Sigmoid colon (tissue), 7 donors: ENCODE measurements at places on chromosomes 5 and 9. TPM values are rescaled to one million over a fixed set of nuclear protein-coding genes. Genes with fewer than 3 reads are reported as not detected.

DNA sequence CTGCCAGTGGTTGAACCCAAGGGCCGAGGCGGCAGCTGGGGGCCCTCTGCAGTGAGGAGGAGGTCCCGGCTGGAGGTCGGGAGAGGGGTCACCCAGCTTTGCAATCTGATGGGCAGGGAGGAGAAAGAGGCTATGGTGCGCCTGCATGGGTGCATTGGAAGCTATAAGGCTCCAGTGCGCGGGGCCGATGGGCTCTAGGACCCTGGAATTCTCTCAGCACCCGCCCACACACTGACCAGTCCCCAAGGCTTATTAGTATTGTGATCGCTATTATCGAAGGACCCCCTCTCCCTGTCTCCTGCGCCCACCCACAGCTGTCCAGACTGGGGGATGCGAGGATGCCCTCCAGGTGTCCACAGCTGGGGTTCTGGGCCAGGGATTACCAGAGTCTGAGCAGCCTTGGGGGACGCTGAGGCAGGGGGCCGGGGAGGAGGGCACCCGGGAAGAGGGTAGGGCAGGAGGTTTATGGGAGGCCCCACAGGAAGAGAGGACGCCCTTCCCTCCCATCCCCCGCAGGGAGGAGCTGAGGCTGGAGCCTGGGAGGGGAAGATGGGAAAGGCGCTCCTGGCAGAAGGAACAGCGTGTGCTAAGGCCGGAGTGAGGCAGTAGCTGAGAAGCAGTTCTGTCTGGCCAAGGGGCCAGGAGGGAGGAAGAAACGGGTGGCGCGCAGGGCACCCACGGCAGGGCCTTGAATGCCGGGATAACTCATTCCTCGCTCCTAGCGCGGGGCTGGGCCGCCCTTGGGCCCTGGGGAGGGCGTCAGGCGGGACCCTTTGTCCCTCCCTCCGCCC, 24.2 kb downstream of the C9orf50 start:
- DNase-seq = peak; percentile 92
- peak overlapping the region; percentile 86 for H3K27ac ChIP-seq
- H3K4me1 ChIP-seq = peaks cover 21% of the 10 kb centered on the region

DNA sequence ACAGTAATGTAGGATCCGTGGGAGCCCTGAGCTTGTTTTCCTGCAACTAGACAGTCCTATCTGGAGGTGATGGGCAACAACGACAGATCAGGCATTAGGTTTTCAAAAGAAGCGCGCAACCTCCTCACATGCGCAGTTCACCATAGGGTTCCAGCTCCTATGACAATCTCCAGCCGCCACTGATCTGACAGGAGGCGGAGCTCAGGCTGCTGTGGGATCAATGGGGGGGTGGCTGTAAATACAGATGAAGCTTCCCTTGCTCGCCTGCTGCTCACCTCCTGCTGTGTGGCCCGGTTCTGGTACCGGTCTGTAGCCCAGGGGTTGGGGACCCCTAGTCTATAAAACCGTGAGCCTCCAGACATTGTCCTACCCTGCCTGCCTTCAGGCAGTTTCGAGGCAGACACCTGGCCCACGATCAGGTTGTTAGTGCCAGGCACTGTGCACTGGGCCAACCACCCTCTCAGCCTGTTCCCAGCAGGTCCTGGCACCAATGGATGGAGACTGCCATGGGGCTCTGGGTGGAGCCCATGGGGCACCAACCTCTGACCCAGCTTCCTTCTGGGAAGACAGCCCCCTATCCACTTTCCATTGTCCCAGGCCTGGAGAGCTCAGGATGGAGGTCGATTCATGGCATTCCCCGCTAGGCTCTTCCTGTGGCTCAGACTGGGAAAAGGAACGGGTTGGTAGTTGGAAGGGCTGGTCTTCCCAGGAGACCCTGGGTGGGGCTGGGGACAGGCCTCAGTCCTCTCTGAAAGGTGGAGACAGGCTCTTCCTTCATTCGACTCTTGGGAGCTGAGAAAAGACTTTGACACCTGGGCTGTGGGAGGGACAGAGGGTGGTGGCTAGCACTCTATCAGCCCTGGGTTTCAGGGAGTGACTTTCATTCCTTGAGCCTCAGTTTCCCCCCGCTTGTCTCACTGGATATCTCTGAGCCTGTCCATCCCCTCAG, 1.7 kb downstream of the ENDOG start:
- peak overlapping the region; percentile 60 for H3K4me3 ChIP-seq
- peak; percentile 91 for DNase-seq
- peak overlapping the region; percentile 84 for H3K27ac ChIP-seq
- peaks cover 20% of the 10 kb centered on the region for H3K4me1 ChIP-seq
- H3K27me3 ChIP-seq = no peaks in the 10 kb centered on the region

DNA sequence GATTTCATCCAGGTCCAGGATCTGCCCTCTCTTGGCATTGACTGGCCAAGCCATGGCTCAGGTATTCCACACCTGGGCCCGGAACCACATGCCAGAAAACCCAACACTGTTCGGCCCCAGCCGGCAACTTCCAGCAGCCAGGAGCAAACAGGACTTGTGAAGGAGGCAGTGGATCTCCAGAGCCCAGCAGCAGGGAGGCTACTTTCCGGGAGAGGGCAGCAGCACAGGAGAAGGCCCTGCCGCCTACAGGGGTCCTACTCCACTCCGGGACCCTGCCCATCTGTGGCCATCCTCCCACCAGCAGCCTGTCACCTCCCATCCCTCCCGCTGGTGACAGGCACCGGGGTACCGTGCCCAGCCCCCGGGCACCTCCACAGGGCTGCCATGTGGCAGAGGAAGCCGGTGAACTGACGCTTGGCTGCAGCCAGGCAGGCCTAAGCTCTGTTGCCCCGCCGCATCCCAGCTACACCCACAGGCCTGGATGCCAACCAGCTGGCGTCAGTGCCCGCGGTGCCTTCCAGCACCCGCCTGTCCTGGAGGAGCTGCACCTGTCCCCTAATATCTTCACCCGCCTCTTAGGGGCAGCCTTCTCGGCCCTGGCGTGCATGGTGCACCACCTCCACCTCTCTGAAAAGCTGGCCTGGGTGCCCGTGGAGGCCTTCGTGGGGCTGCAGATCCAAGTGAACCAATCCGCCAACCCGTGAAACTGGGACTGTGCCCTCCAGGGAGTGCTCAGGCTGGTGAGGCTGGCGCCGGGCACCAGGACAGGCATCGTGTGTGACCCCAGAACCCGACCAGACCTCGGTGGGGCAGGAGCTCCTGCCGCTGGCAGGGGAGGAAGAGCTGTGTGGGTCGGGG, 18.9 kb upstream of the SLC30A5 start:
- no peak overlapping the region for H3K27ac ChIP-seq
- H3K4me3 ChIP-seq = no peak overlapping the region
- H3K4me1 ChIP-seq = no peaks in the 10 kb centered on the region
- DNase-seq = no peak

- no peak overlapping the region for H3K4me3 ChIP-seq
- no peaks in the 10 kb centered on the region for H3K4me1 ChIP-seq
- no peaks in the 10 kb centered on the region for H3K27me3 ChIP-seq
- DNase-seq = no peak
These were observed 13.3 kb upstream of the UBE2QL1 start for GRCh38 chr5:6435356-6435755.

DNA sequence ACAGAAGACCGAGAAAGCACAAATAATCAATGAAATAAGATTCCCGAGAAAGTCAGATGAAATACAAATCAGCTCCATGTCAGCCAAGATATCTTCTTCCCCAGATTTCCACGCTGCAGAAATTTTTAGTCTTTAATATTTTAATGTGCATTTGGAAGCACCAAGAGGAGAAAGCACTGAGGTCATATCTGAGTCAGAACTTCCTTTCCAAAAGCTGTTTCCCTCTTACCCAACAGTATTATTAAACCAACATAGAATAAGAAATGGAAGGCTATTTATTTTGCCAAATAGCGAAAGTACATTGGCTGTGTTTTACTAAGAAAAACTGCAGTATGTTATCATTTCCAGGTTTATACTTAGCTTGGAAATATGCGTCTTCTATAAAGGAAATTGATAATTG, 772.1 kb upstream of the CDH9 start:
- H3K4me1 ChIP-seq = no peaks in the 10 kb centered on the region
- no peak for DNase-seq
- no peak overlapping the region for H3K27ac ChIP-seq
- no peak overlapping the region for H3K4me3 ChIP-seq

- H3K27me3 ChIP-seq = no peaks in the 10 kb centered on the region
- H3K4me1 ChIP-seq = peaks cover 31% of the 10 kb centered on the region
- H3K27ac ChIP-seq = peak overlapping the region; percentile 28
- no peaks in the 10 kb centered on the region for H3K36me3 ChIP-seq
- no peak overlapping the region for H3K4me3 ChIP-seq
These were observed 271.5 kb downstream of the NR3C1 start for GRCh38 chr5:143131972-143132371.

GRCh38 chr9:22206833-22207232, 197.7 kb upstream of the CDKN2B start:
- no peak for DNase-seq
- no peaks in the 10 kb centered on the region for H3K27me3 ChIP-seq
- H3K27ac ChIP-seq = no peak overlapping the region

- H3K4me3 ChIP-seq = no peak overlapping the region
- peaks cover 29% of the 10 kb centered on the region for H3K4me1 ChIP-seq
- DNase-seq = no peak
- H3K27me3 ChIP-seq = no peaks in the 10 kb centered on the region
These were observed 3.4 kb downstream of the PPWD1 start for GRCh38 chr5:65566505-65566904.

- no peak overlapping the region for H3K4me3 ChIP-seq
- H3K4me1 ChIP-seq = peaks cover 12% of the 10 kb centered on the region
- no peaks in the 10 kb centered on the region for H3K27me3 ChIP-seq
- no peak for DNase-seq
- no peak overlapping the region for H3K27ac ChIP-seq
These were observed 31.3 kb upstream of the LARP1 start for GRCh38 chr5:154723740-154724505.

The OLFML2A gene
- 60.0 TPM for total RNA-seq

The IFNK gene
- total RNA-seq = not detected

The PHF24 gene
- 0.66 TPM for total RNA-seq

The TAS2R1 gene
- not detected for total RNA-seq

The MZB1 gene
- total RNA-seq = not detected

The SMIM32 gene
- 0.36 TPM for total RNA-seq
